Right hindlimb (tissue), 1 donor: ENCODE measurements at places on chromosomes 12 and 14.

DNA sequence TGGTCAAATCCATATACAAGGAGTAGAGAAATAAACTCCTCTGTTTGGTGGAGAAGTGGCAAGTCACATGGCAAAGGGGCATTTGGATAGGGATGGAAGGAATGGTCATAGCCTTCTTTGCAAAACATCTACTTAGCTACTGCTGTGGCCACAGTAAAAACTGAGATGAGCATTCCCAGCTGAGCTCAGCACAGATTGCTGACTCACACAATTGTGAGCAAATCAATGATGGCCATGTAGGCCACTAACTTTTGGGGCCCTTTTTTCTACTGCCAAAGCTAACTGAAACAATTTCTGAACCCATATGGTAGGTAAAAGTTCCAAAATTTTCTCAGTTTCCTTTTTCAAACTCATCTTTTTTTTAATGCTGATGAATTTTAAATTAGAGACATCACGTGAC, 31.6 kb downstream of the DUSP6 start:
- DNase-seq = no peak

GRCh38 chr12:21910657-21911056, 30.6 kb downstream of the ABCC9 start:
- no peak for DNase-seq

GRCh38 chr12:14387219-14387871, 21.9 kb downstream of the ATF7IP start:
- no peak for DNase-seq

DNA sequence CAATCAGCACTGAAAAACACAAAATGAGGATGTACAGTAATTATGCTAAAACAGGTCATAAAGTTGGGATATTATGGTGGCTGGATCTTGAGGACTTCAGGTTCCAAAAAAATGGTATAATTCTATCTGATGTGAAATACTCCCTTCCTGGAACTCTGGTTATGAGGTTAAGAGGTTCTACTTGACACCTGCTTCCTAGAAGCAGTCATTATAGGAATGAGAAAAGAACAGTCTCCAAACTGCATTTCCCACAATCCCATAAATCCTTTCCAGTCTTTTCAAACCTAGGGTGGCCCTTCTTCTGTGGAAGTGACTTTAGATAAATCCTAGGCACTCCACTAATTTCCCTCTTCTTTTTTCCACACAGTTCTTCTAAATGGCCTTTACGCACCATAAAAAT, 63.7 kb upstream of the OR10AD1 start:
- no peak for DNase-seq

- no peak for DNase-seq
These were observed 69.4 kb upstream of the EVL start for GRCh38 chr14:99995700-99996356.

GRCh38 chr12:106645074-106645421, 62.2 kb downstream of the RFX4 start:
- DNase-seq = peak; percentile 79
